ENCODE measurements at places on chromosomes 1 and 21. TPM values are rescaled to one million over a fixed set of nuclear protein-coding genes. Genes with fewer than 3 reads are reported as not detected.

GRCh38 chr1:59323879-59324278, 27.0 kb downstream of the FGGY start:
- no peaks in the 10 kb centered on the region for H3K27me3 ChIP-seq
- H3K27ac ChIP-seq: no peak overlapping the region
- H3K4me3 ChIP-seq: no peak overlapping the region
- no peak for DNase-seq
- H3K36me3 ChIP-seq: peaks cover 17% of the 10 kb centered on the region
- peaks cover 12% of the 10 kb centered on the region for H3K4me1 ChIP-seq

- H3K36me3 ChIP-seq: no peaks in the 10 kb centered on the region
- H3K4me3 ChIP-seq: no peak overlapping the region
- no peaks in the 10 kb centered on the region for H3K4me1 ChIP-seq
- no peak for DNase-seq
- H3K27me3 ChIP-seq: no peaks in the 10 kb centered on the region
Measured at GRCh38 chr1:177305040-177306018, 134.6 kb downstream of the BRINP2 start.

- no peak overlapping the region for H3K27ac ChIP-seq
- H3K4me3 ChIP-seq: no peak overlapping the region
- H3K27me3 ChIP-seq: peaks cover 22% of the 10 kb centered on the region
- H3K36me3 ChIP-seq: no peaks in the 10 kb centered on the region
Measured at GRCh38 chr1:56477164-56478111, 101.9 kb downstream of the PLPP3 start.

Gene PPIAL4G
- 0.60 TPM for total RNA-seq

Gene SH2D1B
- total RNA-seq: not detected

Measured in activated CD8-positive, alpha-beta T cell treated with anti-CD3 and anti-CD28 coated beads, Interleukin-2, amount 10 ng/mL, durations not matched to agents 7 days and 5 days (primary cell).